ENCODE measurements at places on chromosomes 13 and 19. TPM values are rescaled to one million over a fixed set of nuclear protein-coding genes. Genes with fewer than 3 reads are reported as not detected.
A peak's percentile ranks its signal among the peaks of the same experiment; 100 is the strongest.

VAV1 gene
- 1.6 TPM for polyA plus RNA-seq

TEX29 gene
- 0.29 TPM for polyA plus RNA-seq

- no peak for DNase-seq
Observed at GRCh38 chr19:21430675-21431074, 33.7 kb downstream of the ZNF493 start.

GRCh38 chr19:4472174-4472974 is at the start of gene HDGFL2:
HDGFL2 (plus strand) TSS chr19:4472297; CDS start chr19:4472351, 54 bp downstream.
- no peak for DNase-seq

- no peak for DNase-seq
Observed at GRCh38 chr19:40159744-40160143, 31.5 kb upstream of the MAP3K10 start.

C19orf33 gene
- 0.48 TPM for polyA plus RNA-seq

LENG1 gene
- 8.9 TPM for polyA plus RNA-seq

PRMT1 gene
- 194 TPM for polyA plus RNA-seq

DNA sequence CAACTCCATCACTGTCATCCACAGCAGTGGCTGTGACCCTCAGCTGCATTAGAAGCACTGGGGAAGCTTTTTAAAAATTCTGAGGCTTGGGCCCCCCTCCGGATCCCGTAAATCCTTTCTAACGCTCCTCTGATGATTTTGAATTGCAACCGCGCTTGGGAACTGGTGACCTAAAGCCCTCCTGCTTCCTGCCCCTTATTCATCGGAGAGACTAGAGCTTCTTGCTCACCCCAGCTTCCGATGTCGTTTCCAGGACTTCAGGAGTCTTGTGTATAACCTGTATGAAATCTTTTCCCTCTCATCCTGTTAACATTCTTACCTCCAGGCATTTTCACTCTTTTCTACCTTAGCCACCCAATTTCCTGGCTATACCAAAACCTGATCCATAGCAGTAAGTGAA is 14.8 kb downstream of the ZAR1L start:
- DNase-seq = no peak

DNA sequence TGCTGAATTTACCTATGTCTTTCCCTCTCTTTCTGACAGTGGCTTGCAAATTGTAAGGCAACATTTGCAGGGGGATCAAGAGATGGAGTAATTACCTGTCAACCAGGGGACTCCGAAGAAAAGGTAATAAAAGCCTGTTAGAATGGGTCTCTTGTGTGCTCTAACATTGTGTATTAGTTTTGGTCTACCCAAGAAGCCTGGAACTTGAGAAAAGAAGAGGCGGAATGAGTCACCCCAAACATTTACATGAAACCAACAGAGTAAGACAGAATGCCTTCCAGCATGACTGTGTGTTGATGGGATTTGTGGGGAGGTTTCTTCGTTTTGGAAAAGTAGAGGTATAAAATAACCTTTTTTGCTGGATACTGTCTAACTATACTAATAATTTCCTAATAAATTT is 36.7 kb downstream of the ZAR1L start:
- no peak for DNase-seq

GRCh38 chr13:97724450-97724849 is 229.0 kb upstream of the IPO5 start:
- no peak for DNase-seq

GRCh38 chr13:79003989-79004898 is 345.3 kb upstream of the OBI1 start:
- DNase-seq = no peak

TSHZ3 gene
- 18.5 TPM for polyA plus RNA-seq

DNA sequence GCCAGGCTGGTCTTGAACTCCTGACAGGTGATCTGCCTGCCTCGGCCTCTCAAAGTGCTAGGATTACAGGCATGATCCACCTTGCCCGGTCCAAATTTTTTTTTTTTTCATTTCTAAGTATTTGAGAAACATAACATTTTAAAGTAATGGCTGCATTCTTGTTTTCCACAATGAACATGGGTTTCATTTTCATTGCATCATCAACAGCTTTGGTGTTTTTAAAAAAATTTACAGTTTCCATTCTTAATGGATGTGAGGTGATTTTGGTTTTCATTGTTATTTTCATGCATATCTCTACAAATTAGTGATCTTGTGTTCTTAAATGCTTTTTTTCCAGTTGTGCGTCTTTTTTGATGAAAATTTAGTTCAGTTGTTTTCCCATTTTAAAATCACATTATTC is 27.5 kb downstream of the ZNF429 start:
- no peak for DNase-seq

DNA sequence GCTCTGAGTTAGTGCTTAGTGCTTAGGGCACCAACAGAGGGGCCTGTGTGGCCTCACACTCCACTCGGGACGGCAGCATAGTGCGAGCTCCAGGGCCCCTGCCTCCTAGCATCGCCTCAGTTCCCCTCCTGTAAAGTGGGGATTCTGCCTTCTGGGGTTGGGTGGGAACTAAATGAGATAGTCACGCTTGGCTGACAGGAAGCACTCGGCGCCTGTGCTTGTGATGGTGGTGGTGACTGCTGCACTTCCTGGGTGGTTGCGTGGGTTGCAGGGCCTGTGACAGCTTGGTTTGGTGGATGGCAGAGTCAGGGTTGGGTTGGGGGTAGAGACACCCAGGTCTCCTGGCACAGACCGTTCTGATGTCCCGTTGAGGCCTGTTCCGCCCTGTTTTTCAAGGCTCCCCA is 7.7 kb downstream of the PLEKHF1 start:
- DNase-seq = no peak

GRCh38 chr19:38975214-38975860 is at the start of gene FBXO17:
FBXO17 (minus strand) TSS chr19:38975742; CDS start chr19:38950319, 25,423 bp downstream.
- peak; percentile 69 for DNase-seq

DNA sequence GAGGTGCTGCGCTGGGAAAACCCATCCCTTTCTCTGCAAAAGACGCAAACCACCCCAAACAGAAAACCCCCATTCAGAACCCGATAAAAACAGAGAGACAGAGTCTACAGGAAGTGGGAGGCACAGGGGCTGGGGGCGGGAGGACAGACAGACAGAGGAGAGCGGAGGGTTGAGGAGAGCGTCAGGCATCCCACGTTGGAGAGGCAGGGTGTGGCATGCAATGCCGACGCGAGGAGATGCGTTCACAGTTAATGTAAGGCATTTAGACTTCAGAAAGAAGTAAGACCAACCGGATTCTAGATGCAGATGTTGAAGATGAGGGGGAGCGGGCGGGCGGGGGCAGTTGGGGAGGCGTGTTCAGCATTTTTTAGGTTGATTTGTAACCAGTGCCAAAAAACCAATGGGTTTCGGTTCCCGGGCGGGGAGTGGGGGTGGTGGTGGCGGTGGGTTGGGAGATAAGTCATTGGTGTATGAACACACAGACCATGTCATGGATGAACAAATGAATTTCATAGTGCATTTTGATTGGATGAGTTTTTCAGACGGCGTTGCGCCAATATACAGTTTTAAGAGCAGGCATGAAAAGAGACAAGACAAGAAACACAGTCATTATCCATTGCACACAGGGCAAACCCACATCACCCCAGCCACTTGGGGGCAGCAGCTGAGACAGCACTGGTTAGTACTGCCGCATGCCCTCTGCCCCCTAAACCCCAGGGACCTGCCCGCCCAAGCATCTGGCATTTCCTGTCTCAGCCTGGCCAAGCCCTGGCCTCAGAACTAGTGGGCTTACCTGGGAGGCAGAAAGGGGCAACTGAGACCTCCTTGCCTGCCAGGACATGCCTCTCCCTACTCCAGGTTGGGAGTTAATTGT is 91.3 kb downstream of the IER2 start:
- no peak for DNase-seq

GRCh38 chr13:27708325-27708724 is 84.0 kb upstream of the GSX1 start:
- no peak for DNase-seq

DNA sequence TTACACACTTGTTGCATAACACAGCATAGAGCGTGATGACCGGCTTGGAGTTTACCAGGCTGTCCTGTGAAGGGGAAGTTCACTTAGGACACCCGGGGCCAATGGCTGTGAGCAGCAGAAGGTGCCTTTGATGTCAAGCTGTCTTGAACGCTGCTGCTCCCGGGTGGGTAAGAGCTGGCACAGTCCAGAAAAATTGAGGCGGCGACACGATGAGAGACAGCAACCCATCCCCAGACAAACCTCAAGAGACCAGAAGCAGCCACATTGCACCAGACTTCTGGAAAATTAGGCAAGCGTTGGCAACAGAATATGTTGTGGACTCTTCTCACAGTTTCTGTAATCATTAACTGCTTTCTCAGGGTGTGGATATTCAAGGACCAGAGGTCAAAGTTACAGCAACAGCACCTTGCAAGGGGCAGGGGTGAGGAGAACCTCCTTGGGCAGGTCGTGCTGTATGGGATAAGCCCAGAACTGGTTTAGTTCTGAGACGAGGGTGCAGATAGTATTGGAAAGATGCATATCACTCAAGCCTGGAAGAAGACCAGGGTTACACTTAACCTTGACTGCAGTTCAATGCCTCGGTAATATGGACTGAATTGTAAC is 10.1 kb downstream of the NFILZ start:
- DNase-seq = no peak

GRCh38 chr19:49415102-49415809 is 8.0 kb downstream of the PTH2 start:
- no peak for DNase-seq

KLC3 gene
- polyA plus RNA-seq = 0.20 TPM

GRCh38 chr13:90773681-90774080 is 573.8 kb upstream of the MIR17HG start:
- DNase-seq = no peak

IL17D gene
- 29.6 TPM for polyA plus RNA-seq

PRR36 gene
- 0.33 TPM for polyA plus RNA-seq

DNA sequence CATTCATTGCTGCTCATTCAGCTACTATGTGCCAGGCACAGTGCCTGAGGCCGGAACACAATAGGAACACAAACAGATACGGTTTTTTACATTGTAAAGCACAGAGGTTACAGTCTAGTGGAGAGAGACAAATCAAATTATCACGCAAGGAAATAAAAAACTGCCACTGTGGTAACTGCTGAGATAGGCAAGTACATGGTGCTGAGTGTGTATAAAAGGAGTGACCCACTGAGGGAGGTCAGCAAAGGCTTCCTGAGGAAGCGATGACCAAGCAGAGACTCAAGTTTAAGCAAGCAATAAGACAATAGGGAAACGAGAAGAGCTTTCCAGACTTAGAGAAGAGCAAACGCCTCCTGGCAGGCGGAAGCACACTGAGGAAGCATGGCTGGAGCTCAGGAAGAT is 56.4 kb downstream of the NUFIP1 start:
- DNase-seq = peak; percentile 51

DNA sequence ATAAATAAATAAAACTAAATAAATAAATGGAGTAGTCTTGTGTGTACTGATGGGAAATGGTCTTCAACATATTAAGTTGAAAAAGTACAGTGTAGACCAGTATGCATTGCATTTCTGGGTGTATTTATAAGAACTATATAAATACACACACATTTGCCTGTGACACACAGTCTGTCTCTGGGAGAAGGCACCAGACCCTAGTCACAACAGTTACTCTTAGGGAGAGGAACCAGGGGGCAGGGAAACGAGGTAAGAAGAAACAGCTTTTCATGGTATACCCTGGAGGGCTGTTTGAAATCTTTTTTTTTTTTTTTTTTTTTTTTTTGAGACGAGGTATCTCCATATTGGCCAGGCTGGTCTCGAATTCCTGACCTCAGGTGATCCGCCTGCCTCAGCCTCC is 2.8 kb upstream of the S1PR2 start:
- DNase-seq = no peak

LILRA1 gene
- polyA plus RNA-seq = 0.36 TPM

ACP7 gene
- 0.16 TPM for polyA plus RNA-seq

ACTN4 gene
- 185 TPM for polyA plus RNA-seq

- DNase-seq = no peak
Observed at GRCh38 chr19:2048959-2049740, 1.9 kb downstream of the MKNK2 start.

SLC8A2 gene
- polyA plus RNA-seq = 0.12 TPM

Measured in muscle of back (tissue), 13 donors.